ENCODE measurements at places on chromosomes 3 and 15.

DNA sequence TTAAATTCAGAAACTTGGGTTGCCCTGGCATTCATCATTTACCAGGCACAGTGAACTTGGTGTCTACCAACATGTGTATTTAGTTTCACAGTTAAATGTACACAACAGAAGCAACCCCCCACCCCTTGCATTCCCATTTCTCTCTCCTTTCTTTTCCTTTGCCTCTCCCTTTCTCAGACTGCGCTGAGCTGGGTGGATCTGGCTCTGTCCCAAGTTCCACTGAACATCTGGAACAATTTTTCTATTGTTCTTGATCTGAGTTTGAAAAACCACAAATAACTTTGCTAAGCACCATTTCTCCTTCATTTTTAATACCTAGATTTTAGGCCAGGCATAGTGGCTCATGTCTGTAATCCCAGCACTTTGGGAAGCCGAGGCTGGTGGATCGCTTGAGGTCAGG, 242.2 kb downstream of the ABHD5 start:
- DNase-seq: no peak

- no peak for DNase-seq
These were observed 844 bp downstream of the PRR23E start for GRCh38 chr3:127193775-127194174.

DNA sequence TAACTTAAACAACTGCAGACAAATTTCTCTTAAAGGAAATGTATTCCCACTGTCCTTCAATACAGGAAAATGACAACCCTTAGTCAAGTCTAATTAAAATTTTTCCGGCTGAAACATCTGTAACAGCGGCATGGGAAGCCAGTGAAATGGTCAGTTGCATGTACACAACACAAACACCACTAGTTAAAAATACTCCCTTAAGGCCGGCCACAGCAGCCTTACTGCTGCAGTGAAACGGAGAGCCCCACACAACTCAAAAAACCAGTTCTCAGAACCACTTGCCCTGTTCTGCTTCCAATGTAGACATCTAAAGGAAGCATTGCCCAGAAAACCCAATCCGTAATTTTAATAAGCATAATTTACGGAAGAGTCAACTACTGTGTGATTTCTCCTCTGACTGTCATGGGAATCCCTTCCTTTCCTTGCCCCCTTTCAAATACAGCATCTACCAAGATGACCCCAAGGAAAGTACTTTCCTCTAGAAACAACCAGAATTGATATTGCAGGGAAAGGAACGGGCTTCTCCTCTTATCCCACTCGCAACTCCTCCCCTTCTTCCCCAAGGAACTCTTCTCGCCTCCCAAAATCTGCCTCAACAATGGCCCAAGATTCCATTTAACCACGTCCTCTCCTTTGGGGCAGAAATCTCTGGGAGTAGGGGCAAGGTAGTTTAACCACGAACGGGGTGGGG, 1.6 kb downstream of the FBN1 start:
- DNase-seq: no peak

DNA sequence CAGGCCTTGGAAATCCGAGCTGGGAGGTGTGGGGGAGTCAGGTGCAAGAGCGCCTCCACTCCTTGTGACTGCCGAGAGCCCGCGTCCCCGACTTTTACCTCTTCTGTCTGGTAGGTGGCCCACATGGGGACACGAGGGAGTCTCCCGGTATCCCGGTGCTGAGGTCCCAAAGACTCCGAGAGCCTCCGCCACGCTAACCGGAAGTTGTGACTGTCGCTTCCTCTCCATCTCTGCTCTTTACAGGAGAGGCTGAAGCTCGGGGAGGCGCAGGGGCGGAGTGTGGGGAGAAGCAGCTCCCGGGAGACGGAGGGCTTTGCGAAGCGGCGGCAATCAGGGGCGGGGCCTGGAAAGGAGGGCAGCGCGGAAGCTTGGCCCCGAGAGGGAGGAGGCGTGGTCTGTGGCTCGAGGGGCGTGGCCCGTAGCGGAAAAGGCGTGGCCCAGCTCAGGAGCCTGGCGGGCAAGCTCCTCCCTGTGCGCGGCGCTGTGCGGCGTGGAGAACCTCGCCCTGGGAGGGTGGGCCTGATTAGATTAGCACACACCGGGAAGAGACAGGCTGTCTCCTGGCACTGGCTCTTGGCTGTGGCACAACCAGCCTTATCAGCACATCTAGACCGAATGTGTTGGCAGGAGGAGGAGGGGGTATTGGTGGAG, 143.9 kb downstream of the GABRB3 start:
- no peak for DNase-seq

DNA sequence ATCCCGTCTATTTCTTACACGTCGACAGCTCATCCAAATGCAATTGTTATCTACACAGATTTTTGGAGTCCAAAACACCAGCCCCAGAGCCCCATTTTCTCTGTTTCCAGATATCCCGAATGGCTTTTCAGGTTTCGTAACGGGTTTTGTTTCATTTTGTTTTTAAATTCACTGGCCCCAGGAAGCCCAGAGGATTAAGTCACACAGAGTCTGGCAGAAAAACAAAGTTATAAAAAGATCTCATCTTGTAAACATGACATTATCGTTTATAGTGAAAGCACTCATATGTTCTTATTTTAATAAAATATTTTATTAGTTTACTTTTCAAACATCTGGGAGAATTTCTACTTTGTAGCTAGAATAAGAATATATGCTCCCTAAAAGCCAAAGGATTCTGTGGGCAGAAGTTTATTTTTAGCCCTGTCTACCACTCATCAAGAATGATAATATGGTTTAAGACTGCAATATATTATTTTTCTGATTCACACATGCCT, 149.3 kb upstream of the SLC2A2 start:
- DNase-seq: no peak

GRCh38 chr3:127714125-127714571, 41.4 kb downstream of the ABTB1 start:
- DNase-seq: no peak

DNA sequence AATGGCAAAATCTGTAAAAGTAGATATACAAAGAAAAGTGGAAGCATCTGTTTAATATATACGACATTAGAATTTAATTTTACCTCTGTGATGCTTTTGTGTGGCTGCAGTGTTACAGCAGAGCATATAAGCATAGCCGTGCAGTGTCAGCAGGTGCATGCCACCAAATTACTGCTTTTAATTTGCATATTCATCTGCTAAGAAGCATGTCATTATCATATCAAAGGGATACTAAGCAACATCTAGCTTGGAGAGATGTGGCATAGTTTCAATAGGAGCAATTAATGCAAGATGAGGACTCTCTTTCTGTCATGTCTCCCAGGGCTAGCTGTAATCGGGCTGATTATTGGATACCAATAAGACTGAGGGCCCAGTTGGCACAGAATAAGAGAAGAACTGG, 214.4 kb upstream of the SOX2 start:
- DNase-seq: no peak

- DNase-seq: no peak
These were observed 22.1 kb upstream of the NEO1 start for GRCh38 chr15:73030122-73030679.

GRCh38 chr15:62407962-62408361, 242.9 kb upstream of the C2CD4B start:
- DNase-seq: no peak

- no peak for DNase-seq
These were observed 231.9 kb upstream of the LRTM1 start for GRCh38 chr3:55159711-55160110.

GRCh38 chr3:21294768-21295167, 456.2 kb downstream of the ZNF385D start:
- DNase-seq: no peak

- DNase-seq: no peak
These were observed 10.1 kb downstream of the SCN10A start for GRCh38 chr3:38805765-38806386.

DNA sequence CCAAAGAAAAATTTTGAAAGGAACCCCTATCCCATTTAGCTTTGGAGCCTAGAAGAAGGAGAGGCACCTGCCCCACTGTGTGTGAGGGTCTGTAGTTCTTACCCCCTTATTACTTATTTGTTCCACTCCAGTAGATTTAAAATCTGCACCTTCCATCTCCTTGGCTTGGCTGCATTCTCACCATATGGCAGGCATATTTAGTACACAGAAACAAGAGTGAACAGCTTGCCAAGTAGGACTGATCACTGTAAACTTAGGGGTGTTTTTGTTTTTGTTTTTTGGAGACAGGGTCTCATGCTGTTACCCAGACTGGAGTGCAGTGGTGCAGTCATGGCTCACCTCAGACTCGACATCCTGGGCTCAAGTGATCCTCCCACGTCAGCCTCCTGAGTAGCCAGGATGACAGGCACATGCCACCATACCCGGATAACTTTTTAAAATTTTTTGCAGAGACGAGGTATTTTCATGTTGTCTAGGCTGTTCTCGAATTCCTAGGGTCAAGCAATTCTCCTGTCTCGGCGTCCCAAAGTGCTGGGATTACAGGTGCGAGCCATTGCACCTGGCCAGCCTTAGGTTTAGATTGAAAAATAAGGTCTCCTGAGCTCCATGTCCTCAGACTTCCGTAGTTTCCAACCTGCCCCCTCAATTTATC, 14.1 kb upstream of the ANXA2 start:
- peak; percentile 76 for DNase-seq

DNA sequence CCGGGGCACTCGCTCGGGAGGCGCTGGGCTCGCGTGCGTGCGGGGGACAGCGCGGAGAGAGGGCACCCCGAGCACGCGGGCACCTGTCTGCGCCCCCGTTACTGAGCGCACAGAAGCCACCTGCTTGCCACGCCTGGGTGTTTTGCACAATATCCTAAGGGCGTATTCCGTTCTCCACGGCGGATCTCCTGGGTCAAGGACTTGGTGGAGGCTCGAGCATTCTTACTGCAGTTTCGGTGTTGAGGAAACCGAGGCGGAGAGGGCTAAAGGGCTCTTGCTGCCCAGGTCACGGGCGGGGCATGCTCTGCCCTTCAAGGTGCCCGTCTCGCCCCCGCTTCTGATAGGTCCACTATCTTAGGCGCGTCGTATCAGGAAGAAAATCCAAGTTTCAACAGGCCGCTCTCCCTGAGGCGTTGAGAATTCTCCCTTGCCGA, 526 bp downstream of the GPD1L start:
- no peak for DNase-seq
